Right forelimb (tissue), 1 donor: ENCODE measurements at places on chromosomes 5 and 9.

DNA sequence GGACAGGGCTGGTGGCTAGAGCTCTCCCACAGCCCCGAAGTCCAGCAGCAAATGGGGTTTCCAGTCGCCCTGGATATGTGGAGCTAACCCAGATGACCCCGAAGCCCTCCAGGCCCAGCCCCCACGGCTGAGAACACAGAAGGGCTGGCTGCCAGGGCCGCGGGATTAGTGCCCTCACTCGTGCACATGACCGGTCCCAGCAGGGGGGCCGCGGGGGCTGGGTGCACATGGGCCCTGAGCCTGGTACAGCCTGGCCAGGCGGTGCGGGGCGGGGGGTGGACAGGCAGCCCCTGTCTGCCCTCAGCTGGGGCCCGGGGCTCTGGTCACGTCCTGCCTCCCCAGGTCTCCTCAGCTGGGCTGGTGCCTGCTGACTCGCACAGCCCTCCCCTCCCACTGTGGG lies 5.9 kb downstream of the SSNA1 start:
- no peak for DNase-seq

- DNase-seq = no peak
Observed at GRCh38 chr5:2300421-2300820, 417.7 kb upstream of the IRX4 start.

DNA sequence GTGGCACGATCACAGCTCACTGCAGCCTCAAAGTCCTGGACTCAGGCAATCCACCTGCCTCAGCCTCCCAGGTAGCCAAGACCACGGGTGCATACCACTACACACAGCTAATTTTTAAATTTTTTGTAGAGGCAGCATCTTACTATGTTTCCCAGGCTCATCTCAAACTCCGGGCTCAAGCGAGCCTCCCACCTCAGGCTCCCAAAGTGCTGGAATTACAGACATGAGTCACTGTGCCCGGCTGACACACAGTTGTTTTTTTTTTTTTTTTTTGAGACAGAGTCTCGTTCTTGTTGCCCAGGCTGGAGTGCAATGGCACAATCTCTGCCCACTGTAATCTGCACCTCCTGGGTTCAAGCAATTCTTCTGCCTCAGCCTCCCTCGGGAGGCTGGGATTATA lies 70.1 kb upstream of the CNOT6 start:
- no peak for DNase-seq

GRCh38 chr5:181039931-181040630 lies at the start of gene BTNL9:
BTNL9 (plus strand) TSS chr5:181040266; CDS start chr5:181045490, 5,224 bp downstream.
- DNase-seq = no peak

- no peak for DNase-seq
Observed at GRCh38 chr9:98381311-98382103, 126.1 kb upstream of the TBC1D2 start.

DNA sequence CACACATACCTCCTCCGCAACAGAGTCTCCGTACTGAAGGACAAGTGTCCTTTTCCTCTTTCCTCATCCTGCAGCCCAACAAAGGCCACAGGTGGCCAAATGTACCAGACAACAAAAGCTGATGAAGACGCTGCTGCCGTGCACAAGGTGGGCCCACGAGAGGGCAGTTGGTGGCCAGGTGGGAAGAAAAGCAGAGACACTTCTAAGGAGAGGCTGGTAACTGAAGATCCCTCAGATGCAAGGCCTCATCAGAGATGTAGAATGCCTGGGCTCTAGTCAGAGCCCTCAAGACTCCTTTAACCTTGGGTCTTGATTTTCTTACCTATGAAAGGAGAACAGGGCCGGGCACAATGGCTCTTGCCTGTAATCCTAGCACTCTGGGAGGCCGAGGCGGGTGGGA lies 75.7 kb downstream of the NRG2 start:
- DNase-seq = no peak

GRCh38 chr9:6459718-6460117 lies 46.7 kb downstream of the UHRF2 start:
- DNase-seq = no peak

DNA sequence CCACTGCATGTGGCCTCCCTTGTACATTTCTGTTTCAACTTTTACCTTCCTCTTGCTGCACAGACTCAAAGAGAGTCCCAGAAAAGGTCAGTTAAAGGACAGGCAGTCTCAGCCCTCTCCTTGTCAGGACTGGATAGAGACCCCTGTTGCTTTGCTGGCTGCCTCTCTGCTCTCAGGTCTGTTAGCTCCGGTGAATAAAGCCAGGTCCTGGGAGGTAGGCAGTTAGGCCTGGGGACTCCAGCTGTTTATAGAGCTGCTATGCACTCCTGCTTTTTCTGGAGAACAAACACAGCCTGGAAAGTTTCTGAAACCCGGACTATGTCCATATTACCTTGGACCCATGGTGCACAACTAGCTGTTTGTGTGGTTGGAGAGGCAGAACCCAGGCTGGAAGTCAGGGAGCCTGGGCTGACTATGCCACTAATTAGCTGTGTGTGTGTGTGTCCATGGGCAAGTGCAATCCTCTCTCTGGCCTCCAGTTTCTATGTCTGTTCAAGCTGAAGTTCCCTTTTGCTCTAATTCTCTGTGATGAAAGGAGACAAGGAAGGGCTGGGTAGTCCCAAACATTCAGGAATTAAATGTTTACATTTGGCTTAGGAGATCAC lies 42.9 kb downstream of the GLRA1 start:
- DNase-seq = no peak

GRCh38 chr9:96169484-96169883 lies 132.5 kb downstream of the HSD17B3 start:
- peak; percentile 68 for DNase-seq

GRCh38 chr9:17875886-17876285 lies 297.0 kb downstream of the SH3GL2 start:
- no peak for DNase-seq

DNA sequence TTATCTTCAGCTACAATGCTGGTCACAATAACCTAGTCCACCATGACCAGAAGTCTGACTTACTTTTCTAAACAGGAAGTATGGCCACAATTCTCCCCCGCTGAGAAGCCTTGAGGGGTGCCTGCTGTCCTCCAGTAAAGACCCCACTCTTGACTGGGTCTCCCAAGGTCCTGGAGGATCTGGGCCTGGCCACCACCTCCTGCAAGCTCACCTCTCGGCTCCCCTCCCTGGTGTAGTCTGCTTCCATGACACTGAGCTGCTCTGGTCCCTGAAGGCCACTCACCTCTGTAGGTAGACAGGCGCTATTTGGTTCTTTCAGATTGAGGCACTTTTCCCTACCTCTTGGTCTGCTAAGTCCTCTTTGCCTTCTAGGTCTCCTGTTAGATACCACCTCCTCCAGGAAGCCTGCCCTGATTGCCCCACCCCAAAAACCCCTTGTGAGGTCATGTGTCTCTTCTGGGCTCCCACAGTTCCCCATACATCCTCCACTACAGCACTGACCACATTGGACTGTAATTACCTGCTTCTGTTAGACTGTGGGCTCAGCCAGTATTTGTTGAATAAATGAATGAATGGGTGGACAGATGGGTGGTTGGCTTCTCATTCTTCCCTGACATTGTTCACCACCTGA lies 62.6 kb upstream of the IER5L start:
- DNase-seq = no peak

DNA sequence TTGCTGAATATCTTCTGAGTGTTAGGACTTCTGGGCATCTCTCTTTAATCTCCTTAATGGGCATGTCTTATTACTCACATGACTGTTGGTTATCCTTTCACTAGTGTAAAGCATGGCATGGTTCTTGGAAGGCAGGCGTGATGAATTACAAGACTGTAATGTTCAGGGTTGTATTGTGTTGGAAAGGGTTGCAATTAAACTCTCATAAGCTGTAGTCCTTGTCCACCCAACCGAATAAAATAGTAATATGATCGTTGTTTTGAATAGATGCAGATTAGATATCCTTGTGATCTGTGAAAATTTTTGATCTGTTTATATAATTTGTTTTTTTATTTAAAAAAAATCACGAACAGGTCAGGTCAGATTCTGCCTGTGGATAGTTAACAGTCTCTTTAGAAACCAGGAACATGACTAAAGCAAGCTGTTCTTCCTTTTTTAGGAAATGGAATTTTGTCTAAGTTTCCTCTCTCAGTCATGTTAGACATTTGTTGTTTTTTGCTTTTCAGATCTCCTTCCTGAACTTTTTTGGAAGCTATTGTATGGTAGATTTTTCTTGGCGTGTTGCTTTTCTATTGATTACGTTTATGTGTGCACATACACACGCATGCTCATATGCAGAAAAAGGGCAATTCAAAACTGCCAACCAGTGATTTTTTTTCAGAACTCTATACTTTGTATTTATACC lies 121.8 kb downstream of the ARHGEF28 start:
- no peak for DNase-seq

DNA sequence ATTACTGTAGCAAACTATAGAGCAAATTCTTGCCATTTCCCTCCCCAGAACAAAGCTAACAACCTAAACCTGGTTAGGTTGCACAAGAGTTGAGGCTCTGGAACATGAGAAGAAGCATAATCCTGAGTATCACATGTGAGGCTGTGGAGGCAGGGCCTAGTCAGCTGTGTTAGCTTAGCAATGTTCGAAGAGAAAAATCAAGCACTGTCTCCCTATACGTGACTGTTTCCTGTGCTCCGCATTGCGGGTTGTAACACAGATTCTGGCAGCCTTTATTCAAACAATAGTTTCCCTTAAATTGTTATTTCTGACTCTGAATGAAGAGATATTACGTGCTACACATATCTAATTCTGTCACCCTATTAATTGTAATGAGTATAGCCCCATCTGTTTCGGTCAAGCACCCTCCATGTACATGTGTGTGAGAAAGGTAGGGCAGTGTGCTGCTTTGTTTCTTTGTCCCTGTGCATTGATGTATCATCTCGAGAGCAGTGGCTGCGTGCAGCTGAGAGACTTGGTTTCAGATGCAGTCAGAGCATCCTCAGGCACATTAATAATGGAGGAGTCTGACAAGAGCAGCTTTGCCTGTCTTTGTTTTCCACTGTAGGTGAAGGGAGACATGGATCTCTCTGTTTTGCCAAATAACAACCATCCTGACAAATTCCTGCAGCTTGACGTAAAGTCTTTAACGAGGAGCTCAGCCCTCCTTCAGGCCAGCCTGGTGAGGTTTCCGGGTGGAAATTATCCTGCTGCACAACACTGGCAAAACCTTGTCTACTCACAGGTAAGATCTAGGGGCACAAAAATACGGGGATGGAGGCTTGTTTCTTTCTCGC lies at the start of gene MINAR2:
Gene MINAR2 (plus strand): TSS at position 523 of the 836 bp plus-strand sequence. CDS start 97 bp downstream, at position 620.
- DNase-seq = no peak

DNA sequence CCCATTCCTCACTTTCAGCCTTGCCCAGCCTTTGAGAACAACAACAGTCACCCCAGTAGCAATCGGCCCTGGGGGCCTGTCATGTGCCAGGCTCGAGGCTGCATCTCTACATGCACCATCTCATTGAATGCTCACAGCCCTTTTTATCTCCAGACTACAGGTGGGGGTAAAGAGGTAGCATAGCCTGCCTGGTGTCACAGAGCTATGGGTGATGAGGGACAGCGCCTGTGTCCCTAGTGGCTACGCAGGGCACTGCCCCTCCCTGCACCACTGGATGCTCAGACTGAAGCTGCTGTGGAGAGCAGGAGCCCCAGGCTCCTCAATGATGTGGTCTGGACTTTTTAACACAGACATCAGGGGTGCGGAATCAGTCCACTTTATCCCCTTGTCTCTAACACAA lies 2.8 kb downstream of the CAMK2A start:
- DNase-seq = no peak

GRCh38 chr5:1249366-1250280 lies 24.4 kb downstream of the SLC6A18 start:
- DNase-seq = no peak

- no peak for DNase-seq
Observed at GRCh38 chr9:135592331-135592590, 30.7 kb downstream of the PAEP start.

GRCh38 chr5:138234651-138235050 lies 21.5 kb upstream of the CDC23 start:
- no peak for DNase-seq

DNA sequence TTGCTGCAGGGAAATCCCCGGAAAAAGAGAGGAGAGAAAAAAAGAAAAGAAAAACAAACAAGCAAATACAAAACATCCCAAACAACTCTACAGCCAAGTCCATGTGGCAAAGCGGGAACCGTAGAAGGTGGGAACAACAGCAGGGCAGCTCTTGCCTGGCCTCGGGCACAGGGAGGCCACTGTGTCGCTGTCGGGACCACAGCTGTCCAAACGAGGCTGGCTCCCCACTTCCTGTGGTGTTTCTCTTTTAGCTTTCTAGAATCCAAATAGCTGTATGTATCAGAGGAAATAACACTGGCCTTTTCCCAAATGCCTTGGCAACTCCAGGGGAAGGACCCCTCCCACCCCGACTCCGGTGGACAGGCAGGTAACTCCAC lies 41.6 kb upstream of the EQTN start:
- no peak for DNase-seq

DNA sequence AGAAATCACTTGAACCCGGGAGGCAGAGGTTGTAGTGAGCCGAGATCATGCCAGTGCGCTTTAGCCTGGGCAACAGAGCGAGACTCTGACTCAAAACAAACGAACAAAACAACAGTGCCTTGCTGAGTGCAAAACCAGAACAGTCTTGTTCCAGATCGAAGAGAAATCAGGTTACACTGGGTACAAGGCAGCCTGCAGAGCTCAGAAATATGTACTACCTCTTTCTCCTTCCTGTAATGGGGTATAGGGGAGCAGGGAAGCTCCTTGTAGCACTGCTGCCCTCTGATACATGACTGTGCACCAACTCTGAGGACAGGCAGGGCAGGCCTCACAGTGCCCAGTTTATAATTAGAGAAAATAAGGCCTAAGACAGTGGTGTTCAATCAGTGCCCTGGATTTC lies 24.7 kb downstream of the TBC1D2 start:
- DNase-seq = no peak

GRCh38 chr9:70826562-70826961 lies 294.9 kb downstream of the TRPM3 start:
- DNase-seq = no peak

GRCh38 chr9:7358876-7359275 lies 440.7 kb downstream of the DMAC1 start:
- no peak for DNase-seq

DNA sequence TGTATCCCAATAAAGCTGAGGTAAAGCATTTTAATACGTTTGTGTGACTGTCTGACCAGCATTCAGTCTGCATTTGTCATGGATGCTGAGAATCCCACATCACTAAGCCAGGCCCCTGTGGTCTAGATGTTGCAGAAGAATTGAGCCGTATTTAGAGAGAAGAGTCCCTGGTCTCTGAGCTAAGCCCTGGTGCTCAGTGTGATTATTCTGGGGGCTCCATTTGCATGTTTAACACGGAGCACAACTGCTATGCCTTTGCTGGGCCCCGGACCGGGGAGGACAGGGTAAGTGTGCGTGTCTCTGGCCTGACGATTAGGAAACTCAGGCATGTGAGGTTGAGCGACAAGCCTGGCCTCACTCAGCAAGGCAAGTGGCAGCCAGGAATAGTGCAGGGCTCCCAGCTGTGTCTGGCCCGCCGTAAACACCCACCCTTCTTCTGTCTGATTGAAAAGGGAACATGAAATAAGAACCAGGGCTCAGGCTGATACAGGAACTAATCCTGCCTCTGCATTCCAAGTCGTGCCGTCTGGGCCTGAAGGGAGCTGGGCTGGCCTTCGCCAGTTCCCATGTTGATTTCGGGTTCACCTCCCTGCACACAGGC lies 22.3 kb downstream of the FAM78A start:
- DNase-seq = no peak
